ENCODE measurements at places on chromosomes 16 and 17.

GRCh38 chr17:67974598-67975066 lies 21.6 kb downstream of the C17orf58 start:
- peak; percentile 65 for DNase-seq

GRCh38 chr17:16877099-16877498 lies 94.8 kb downstream of the TNFRSF13B start:
- no peak for DNase-seq

GRCh38 chr17:48139944-48140343 lies 32.4 kb downstream of the SNX11 start:
- no peak for DNase-seq

DNA sequence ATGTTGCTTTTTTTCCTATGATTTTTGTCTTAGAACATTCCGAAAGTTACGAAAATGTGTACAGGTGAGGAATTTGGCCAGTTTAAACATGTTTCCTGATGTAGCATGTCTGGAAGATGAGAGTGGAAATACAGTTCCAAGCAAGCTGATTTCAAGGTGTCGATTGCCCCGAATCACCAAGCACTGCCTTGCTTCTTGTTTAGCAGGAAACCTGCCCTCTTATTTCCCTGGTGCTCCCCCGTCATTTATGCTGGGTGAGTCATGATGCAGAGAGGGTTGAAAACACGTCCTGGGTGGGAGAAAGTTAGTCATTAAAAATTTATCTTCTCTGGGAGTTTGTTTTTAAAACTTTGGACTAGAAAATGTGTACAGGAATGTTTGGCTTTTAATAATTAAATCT lies 608.6 kb upstream of the EEF2KMT start:
- no peak for DNase-seq

DNA sequence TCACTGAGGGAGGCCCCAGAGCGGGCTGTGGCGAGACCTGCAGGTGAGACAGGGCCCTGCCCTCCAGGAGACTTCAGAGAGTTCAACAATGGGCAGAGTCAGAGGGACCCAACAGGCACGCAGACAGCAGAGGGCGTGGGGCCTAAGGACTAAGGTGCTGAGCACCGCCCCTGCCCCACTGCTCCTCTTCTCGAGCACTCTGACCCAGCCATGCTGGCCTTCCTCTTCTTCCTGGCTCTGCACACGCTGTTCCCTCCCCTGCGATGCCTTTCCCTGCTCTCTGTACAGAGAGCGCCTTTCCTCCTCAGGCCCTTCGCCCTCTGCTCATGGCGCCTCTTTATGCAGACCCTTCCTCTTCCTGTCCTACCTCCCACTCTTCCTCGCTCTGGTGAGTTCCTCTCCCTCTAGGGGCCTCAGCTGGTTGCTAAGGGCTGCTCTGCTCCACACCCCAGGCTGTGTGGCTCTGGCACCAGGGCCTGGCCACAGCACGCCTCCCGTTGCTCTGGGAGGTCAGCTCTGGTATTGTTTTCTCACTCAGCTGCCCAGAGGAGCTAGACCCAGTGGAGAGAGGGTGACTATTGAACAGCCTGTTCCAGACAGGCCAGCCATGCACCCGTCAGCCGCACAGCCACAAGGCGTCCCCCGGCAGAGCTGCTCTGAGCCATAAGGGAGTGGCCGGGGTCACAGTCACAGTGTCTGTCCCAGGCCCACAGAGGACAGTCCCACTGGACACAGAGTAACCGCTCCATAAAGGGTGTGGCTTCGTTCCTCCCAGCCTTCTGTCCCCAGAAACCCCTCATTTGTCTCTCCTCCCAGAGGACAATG lies 13.6 kb upstream of the RASD1 start:
- DNase-seq, result no peak

DNA sequence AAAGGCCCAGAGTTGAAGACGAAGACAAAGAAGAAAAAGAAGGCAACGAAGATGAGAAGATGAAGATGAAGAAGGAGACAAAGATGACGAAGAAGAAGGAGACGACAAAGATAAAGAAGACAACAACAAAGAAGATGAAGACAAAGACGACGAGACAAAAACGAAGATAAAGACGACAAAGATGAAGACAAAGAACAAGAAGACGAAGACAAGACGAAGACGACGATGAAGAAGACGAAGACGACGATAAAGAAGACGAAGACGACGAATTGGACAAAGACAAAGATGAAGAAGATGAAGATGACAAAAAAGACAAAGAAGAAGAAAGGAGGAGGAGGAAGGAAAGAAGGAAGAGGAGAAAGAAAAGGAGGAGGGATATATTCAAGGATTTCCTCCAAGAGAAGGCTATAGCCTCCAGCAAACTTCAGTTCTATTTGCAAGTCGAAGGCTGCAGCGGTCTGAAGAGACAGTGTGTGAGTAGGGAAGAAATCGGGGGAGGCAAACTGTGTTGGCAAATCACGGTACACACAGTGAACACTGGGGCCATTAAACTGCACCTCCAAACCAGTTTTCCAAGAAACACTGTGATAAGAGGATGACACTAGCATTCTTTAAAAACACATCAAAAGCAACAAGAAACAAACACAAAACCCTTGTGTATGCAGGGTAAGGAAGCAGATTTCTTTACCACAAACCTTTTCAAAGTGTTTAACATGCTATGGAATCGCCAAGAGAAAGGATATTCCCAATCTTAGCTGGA lies 40.5 kb downstream of the MARF1 start:
- no peak for DNase-seq

DNA sequence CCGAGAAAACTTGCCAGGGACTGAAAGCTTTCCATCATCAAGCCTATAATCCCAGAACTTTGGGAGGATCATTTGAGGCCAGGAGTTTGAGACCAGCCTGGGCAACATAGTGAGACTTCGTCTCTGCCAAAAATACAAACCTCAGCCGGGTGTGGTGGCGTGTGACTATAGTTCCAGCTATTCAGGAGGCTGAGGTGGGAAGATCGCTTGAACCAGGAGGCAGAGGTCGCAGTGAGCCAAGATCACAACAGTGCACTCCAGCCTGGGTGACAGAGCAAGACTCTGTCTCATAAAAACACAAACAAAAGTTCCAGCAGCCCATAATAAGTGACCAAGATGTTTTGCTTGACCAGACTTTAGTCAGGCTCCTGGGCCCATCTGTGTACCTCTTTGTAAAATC lies 1.9 kb downstream of the MEAK7 start:
- DNase-seq, result no peak

- DNase-seq, result peak; percentile 81
These were observed 17.6 kb downstream of the DUS2 start for GRCh38 chr16:68040506-68041288.

GRCh38 chr16:4682616-4683254 lies 10.6 kb upstream of the NUDT16L1 start:
- DNase-seq, result peak; percentile 78

- no peak for DNase-seq
These were observed 1.8 kb downstream of the FLII start for GRCh38 chr17:18256776-18257175.

DNA sequence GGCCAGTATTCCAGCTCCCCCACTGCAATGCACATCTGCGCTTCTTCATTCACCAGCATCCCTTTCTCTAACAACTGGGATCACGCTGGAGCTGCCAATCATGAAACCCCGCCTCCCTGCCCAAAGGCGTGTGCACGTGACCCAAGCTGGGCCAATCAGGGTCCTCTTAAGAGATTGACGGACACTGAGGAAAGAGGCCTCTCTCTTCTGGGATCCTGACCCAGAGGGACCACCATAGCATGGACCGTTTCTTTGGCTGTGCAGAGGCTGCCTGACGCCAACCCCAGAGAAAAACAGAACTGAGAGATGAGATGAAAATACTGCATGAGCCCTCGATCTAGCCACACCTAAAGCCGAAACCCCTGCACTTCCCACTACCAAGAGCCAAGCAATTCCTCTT lies 32.0 kb downstream of the COTL1 start:
- DNase-seq, result peak; percentile 88

- no peak for DNase-seq
These were observed 29.0 kb downstream of the CDK5R1 start for GRCh38 chr17:32515677-32516383.

GRCh38 chr17:17706140-17707060 lies 25.1 kb downstream of the RAI1 start:
- DNase-seq, result no peak

DNA sequence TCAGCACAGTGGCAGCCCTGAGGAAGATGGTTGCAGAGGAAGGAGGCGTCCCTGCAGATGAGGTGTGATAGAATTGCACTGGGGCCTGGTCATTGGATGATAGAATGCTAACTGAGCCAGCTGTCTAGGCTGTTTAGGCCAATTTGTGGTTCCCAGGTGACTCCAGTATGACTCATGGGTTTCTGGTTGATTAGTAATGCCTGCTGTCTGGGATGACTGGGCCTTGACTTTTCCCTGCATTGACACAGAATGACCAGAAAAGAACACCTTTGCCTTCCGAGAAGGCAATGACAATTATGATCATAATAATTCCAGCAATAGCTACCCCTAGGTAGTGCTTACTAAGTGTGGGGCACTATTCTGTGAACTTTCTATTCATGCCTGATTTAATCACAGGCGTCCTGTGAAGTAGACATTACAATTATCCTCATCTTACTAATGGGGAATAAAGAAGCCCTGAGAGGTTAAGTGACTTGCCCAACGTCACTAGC lies 31.5 kb downstream of the USP43 start:
- DNase-seq, result no peak

- DNase-seq, result no peak
These were observed 117.7 kb downstream of the WSCD1 start for GRCh38 chr17:6187836-6188235.

GRCh38 chr16:50365791-50366575 lies 2.8 kb downstream of the BRD7 start:
- no peak for DNase-seq

GRCh38 chr17:77849239-77849638 lies 109.3 kb upstream of the TNRC6C start:
- DNase-seq, result no peak

GRCh38 chr17:78715000-78715771 lies 66.9 kb downstream of the CYTH1 start:
- no peak for DNase-seq

- no peak for DNase-seq
These were observed 178.6 kb downstream of the CPPED1 start for GRCh38 chr16:12625068-12625467.

- peak; percentile 69 for DNase-seq
These were observed 377.6 kb downstream of the CPPED1 start for GRCh38 chr16:12426122-12426521.

DNA sequence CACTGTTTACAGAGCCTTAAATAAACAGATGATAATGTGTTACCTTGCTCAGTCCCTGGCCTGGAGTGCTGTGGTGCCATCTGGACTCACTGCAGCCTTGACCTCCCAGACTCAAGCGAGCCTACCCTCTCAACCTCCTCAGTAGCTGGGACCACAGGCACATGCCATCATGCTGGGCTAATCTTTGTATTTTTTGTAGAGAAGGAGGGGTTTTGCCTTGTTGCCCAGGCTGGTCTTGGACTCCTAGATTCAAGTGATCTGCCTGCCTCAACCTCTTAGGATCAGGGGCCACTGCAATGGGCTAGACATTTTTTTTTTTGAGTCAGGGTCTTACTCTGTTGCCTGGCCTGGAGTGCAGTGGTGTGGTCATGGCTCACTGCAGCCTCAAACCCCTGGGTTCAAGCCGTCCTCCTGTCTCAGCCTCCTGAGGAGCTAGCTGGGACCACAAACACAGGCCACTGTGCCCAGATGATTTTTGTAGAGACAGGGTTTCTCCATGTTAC lies 5.0 kb upstream of the NAGLU start:
- no peak for DNase-seq

DNA sequence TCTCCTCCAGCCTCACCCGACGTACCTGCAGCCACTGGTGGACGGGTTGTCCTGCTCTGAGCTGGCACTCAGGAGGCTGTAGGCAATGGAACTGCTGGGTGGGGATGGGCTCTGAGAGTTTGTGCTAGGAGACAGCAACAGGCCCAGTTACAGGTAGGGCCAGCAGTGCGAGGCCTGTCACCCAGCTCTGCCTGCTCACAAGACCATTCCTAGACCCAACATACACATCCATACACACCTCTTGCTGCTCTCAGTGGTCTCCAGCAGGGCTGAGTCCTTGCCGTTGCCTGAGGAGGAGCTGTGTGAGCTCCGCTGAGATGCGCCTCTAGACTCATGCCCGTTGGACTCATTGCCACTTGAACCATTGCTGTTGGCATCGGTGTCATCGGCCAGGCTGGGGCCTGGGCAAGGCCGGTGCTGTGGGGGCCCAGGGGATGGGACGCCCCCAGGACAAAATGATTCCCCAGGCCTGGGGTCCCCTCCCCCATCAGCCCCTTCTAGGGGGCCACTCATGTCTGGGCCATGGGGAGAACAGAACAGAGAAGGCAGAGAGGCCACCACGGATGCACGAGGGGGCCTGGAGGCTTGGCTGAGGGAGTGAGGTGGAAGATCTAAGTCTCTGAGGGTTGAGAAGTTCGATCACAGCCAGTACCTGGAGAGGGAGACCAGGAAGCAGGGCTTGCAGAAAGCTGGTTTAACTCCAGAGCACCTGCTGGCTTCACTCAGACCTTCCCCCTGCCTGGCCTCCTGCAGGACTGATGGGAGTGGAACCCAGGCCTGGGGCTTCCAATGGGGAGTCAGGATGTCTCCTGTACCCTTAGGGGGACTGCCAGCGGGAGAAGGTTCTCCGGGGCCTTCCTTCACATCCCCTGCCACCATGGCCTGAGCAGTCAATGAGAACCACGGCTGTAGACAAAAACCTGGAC lies 1.7 kb downstream of the PER1 start:
- no peak for DNase-seq

- DNase-seq, result no peak
These were observed 55.9 kb downstream of the C17orf67 start for GRCh38 chr17:56777859-56778258.

GRCh38 chr17:3796822-3797170 lies 4.2 kb downstream of the ITGAE start:
- DNase-seq, result no peak

DNA sequence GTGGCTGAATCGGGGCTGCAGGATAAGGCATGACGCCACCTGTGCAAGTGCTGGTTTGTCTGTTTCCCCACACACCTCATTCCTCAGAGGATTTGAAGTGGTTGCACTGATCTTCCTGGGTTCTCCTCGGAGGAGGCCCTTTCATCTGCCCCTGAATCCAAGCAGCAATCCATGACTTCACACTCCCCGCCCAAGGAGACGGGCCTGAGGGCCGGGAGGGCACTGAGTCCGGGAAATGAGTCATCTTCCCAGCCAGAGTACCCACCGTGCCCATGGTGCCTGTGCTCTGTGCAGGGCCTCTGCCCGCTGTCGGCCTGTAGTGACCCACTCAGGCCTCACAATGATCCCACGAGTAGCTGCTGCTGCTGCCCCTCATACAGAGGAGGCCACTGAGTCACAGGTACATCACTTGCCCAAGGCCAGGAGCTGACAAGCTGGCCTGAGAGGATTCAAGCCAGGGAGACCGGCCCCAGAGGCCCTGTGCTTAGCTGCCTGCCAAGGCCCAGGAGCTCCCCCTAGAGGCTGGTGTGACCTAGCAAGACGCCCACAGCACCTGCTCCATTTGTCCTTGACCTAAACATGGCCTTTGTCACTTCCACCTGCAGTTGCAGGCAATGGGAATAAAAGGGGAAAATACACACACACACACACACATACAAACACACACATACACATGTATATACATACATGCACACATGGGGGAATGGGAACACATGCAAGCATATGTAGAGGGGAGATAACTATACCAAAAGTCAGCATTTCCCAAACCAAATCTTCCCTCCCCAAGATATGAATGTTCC lies 240.0 kb downstream of the C16orf95 start:
- peak; percentile 76 for DNase-seq

Data from neural progenitor cell (in vitro differentiated cells).